HL-60 (cell line): ENCODE measurements at places on chromosomes 3 and 15.

DNA sequence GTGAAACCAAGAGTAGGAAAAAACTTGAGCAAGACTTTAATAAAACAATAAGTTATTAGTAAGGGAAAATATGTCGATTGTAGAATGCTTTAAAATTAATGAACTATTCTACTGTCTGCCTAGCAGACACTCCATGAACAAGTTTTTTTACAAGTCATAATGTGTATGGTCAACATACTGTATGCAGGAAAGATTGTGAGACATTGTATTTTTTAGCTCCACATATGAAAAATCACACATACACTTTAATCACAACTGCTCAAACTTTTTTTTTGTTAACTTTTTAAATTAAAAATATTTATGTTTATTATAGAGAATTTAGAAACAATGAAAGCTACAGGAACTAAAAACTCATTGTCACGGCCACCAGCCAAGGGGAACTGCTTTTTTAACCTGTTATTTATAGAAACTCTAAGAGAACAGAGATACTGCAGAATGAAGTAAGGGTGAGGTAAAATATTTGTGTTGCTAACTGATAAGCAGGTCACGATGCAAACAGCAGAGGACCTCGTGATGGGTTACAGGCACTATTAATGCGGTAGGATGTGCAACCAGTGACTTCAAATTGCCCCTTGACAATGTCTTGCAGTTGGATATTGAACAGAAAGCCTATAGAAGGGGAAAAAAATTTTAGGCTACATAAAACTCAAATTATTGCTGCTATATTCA, 53.0 kb downstream of the THSD4 start:
- no peak for DNase-seq

DNA sequence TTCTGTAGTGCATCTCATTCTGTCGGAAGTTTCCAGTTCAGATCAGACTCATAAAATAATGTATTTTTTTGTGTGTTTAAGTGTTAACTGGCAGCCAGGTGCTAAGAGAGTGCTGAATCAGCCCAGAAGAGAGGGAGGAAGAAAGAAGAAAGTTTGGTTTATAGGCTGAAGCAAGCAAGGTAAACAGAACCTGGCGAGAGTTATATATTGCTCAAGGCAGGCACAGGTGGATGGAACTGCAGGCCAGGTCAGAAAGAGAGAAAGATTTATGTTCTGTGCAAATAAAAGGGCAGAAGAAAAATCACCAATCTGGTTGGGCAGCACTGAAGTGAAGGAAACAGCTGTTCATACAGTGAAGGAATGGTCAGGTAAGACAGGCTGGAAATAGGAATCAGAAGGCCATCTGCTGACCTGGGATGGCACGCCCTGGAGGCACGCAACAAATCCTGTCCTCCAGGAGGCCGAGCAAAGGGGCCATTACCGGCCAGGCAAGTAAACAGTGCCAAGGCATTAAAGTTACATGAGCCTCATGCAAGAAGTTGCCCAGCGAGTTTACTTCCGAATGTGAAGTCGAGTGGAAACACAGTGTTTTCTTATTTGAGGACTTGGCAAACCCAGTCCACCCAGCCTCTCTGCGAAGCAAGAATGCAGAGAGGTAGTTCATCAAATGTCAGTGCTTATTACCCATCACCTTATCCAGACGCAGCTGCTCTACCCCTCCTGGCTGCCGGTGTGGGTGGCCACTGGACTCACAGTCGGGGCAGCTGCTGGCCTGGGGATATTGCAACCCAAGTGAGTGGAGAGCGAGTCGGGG, 309.8 kb downstream of the VPS13C start:
- no peak for DNase-seq

DNA sequence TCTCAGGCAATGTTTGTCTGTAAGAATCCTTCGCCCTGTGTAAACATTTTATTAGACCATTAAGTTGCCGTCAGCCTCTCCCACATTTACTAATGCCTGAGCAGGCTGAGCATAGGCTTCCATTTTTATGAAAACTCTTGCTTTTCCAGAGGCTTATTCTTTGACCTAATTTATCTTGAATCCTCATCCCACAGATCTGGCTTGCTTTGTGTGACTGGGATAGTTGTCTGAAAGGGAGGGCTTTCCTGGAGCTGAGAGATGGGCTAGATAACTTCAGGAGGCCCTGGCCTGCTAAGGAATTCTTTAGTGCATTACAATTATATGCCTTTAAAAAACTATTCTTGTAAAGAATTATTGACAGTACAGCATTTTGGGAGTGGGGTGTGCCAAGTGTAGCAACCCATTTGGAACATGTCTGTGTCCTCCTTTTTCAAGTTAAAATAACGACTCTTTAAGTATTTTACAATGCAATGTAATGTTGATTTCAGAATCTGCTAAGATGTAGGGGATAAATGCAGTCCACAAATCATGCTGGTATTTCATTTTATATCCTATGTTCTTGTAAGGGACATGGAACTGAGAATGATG, 52.4 kb downstream of the EEFSEC start:
- DNase-seq: no peak

DNA sequence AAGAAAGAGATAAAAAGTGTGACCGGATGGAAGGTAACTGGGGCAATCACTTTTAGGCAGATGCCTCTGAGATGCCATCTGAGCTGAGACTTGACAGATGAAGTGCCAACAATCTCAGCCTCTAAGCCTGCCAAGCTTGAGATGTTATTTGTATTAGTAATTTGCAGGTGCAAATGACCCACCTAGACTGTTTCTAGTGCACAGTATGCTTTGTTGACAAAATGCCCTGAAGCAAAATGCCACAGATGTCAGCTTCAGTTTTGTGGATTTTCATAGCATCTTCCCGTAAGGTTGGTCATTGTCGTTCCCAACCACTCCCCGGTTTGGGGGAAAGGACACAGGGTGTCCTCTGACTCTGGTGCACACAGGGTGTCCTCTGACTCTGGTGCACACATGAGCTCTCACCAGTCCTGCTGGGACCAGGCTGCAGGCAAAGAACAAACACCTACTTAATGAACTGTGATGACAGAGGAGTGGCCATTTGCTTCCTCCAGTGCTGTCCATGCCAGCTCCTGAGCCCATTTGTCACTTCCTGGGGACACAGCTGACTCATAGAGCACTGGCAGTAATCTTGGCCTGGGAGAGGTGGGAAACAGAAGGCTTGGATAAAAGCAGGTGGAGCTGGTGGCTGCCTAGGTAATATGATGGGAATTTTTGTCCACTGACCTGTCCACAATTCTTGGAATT, 16.7 kb upstream of the PPP1R2 start:
- no peak for DNase-seq

DNA sequence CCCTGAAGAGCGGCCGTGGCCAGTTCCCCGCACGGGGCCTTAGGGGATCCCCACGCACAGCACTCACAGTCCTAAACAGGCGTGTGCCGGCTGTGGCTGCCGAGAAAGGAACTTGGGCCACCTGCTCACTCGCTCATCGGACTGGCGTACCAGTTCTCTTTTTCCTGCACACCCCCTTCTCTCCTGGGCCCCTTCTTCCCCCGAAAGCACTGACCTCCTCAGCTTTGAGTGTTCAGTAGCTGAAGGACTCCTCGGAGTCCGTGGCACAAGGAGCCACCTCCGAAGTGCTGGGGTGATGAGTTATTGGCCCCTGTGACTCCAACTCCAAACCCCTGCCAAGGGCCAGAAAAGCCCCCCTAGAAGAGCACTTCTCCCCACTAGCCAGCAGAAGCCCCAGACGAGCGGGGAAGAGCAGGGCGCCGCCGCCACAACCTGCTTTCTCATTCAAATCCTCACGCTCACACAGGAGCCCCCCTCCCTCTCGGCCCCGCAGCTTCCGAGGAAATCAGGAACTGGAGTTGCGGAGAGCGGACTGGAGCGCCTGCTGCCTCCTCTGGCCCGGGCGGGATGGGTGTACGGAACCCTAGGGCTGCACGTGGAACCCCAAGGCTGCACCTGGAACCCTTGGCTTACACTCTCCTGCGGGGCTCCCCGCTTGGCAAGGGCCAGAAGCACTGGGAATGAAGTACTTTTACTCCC, at the start of gene PLCH1:
Gene PLCH1, minus strand, starts transcription at position 446 of the 699 bp plus-strand sequence. CDS start 40,847 bp downstream, outside the sequence.
- peak; percentile 18 for DNase-seq

- DNase-seq: no peak
Observed at GRCh38 chr15:69810431-69811354, 287.0 kb downstream of the TLE3 start.

DNA sequence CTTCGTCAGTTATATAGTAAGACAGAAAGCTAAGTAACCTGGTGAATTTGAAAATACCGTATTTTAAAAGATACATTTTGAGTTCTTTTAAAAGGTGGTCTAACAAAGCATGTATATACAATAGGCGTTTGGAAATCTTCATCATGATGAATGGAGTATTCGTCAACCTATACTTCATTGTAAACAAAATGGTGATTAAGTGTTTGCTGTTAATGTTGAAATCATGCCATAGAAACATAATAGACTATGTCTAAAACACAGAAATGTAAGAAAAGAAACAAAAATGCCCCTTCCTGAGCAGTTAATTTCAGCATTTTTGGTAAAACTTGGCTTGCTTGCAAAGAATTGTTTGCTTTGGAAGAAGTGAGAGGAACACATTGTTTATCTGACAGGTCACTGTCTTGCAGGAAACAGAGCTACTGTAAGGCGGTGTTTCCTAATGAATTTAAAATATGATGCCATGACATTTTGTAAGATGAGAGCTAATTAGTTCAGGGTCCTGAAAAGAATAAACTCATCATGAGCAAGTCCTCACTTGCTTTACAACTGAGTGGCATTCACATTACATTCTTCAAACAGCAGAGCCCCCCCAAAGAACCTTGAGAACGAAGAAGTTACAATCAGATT, 126.7 kb downstream of the SERPINI1 start:
- no peak for DNase-seq

- no peak for DNase-seq
Observed at GRCh38 chr3:160576621-160577020, 11.2 kb upstream of the KPNA4 start.

DNA sequence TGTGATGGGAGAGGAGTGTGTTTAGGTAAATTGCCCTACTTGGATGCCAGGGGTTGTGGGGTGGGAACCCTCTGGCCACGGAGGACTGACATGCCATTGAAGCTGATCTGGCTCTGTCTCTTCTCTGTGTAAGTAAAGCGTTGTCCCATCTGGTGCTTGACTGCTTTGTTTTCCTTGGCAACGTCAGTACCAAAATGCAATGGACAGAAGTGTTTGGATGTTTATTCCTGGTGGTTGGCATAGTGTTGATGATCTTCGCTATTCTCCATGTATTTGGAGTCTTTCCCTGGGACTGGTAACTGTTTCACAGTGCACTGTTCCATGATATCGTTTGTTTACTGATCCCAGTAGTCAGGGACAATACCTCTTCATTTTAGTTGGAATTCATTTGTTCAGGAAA, 130.5 kb upstream of the MCTP2 start:
- no peak for DNase-seq

GRCh38 chr15:71501344-71502076, 308.8 kb upstream of the NR2E3 start:
- no peak for DNase-seq

- DNase-seq: no peak
Observed at GRCh38 chr3:111070772-111071256, 802 bp upstream of the NECTIN3 start.

GRCh38 chr3:167729591-167729990, 5.1 kb downstream of the PDCD10 start:
- DNase-seq: no peak

GRCh38 chr3:45776301-45776595, 20.1 kb downstream of the SLC6A20 start:
- DNase-seq: no peak

DNA sequence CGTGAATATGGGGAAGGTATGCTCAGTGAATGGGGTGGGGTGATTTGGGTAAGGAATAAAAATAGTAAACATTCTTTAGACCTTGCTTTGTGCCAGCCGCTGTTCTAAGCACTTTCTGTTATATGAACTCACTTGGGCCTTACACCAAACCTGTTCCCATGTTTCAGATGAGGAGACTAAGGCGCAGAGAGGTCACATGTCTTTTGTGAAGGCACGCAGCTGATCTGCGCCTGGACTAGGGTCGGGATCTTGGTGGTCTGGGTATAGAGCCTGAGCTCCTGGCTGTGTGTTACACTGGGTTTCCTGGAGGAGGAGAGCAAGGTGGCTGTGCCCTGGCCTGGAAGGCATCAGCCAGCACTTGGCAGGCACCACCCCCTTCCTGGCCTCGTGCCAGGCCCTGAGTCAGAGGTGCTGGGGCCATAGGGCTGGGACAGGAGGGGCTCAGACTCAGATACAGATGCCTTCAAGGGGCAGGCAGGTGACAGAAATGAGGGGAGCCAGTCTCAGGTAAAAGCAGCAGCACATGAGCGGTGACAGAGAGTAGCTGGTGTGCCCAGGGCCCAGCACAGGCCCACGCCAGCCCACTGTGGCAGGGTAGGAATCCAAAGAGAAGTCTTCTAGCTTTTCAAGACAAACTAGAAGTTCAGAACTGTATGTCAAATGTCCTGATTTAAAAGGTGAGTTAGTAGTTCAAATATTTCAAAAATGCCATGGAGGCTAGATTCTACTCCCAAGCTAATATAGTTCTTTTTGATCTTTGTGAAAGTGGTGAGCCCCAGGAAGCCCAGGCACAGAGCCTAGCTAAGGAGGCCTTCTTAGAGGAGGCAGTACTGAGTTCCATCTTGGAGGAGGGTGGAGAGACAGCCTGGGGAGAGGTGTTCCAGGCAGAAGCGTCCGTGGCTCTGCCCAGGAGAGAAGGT, 83.1 kb downstream of the DNAJB8 start:
- peak; percentile 28 for DNase-seq

DNA sequence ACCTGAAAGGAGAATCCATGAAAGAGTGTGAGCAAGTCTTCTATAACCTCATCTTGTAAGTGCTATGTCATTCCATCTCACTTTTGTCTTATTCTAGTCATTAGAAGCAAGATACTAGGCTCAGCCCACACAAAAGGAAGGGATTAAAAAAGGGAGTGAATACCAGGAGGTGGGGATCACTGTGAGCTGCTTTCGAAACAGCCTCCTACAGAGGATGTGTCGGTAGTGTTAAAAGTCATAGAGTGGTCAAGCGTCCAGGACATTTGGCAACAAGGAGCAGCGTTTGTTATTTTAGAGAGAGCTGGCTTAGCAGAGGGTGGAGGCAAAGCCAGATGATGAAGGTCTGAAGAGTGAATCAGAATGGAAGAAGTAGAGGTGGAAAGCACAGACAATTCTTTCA, 11.7 kb upstream of the ZNF148 start:
- no peak for DNase-seq

DNA sequence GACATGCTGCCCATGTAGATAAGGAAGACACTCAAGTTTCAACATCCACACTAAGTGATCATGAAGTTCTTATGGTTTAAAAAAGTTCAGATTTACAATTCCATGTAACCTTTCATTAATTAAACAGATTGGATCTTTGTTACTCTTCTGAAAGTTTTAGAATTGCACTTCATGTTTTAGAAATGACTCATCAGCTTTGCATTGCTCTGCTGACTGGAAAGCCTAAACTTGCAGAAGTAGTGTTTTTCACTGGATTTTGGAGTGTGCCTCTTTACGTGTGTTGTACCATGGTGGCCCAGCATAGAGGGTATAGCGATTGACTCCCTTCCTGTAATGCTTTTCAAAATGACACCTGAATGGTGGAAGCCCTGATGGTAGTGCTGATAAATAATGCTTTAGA, 157.9 kb downstream of the BBX start:
- DNase-seq: no peak

- DNase-seq: no peak
Observed at GRCh38 chr3:64494526-64494925, 193.3 kb downstream of the ADAMTS9 start.

GRCh38 chr3:30225021-30225420, 381.4 kb upstream of the TGFBR2 start:
- DNase-seq: no peak
